ENCODE measurements at places on chromosomes 12 and 14.

GRCh38 chr14:94716976-94717375, 52.9 kb downstream of the GSC start:
- DNase-seq, result no peak

- no peak for DNase-seq
Measured at GRCh38 chr14:72961579-72962335, 35.5 kb downstream of the DCAF4 start.

GRCh38 chr14:105879867-105880561, 353.6 kb downstream of the TMEM121 start:
- DNase-seq, result no peak

DNA sequence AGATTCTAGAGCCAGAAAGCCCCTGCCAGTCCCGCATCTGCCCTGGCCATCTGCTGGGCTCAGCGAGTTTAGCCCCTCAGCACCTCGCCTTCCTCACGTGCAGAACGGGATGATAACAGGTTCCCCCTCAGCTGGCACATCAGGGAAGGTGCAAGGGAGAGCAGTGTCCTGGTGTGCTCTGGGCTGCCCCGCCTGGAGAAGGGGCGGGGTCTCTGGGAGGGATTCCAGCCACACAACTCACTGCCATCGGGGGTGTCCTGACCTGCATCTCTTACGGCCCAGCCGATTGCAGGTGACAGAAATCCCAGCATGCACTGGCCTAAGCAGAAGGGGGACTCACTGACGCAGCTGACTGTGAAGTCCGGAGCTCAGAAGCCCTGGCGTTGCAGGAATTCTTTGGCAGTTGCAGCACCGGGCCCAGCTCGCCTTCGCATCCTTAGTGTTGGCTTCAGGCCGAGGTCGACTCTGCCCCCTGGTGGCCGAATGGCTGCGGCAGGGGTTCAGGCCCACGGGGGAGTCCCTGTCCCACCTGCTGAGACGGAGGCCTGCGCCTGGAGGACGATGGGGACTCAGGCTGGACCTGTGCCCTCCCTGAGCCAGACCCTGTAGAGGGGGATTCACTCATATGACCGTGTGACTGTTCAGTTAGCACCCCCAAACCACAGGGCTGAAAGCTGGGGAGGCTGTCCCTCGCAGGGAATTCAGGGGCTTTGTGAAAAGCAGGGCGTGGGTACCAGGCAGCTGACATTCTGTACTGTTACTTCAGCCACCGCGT, 178.6 kb downstream of the ADGRD1 start:
- DNase-seq, result peak; percentile 49

GRCh38 chr14:32620724-32621123, 291.6 kb downstream of the AKAP6 start:
- no peak for DNase-seq

- DNase-seq, result no peak
Measured at GRCh38 chr14:99698642-99699041, 14.5 kb downstream of the CYP46A1 start.

DNA sequence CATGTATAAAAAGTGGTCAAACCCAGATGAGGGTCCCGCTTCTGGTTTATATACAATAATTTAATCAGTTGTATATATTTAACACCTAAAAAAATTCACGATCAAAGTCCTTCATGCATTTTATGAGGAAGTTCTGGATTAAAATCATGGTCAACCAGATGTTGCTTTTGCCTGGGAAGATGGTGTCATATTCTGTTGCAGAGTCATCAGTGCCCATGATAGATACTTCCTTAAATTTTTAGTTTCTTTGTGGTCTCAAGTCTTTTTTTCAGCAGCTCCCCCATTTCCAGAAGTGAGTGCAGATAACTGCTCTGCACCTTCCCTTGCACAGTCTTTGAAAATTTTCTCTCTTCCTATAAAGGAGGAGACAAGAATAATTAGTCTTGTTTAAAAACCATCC, 16.1 kb downstream of the ERP29 start:
- DNase-seq, result no peak

GRCh38 chr12:34390171-34390841, 368.0 kb downstream of the ALG10 start:
- no peak for DNase-seq

GRCh38 chr12:117000316-117000715, 89.6 kb downstream of the FBXW8 start:
- no peak for DNase-seq

All from stimulated activated CD8-positive, alpha-beta memory T cell treated with anti-CD3 and anti-CD28 coated beads, Interleukin-7, amount 100 ng/mL, for 4 hours (primary cell).